Gastroesophageal sphincter (tissue), 4 donors: ENCODE measurements at places on chromosomes 1 and 21. TPM values are rescaled to one million over a fixed set of nuclear protein-coding genes. Genes with fewer than 3 reads are reported as not detected.

CD52 gene
- 2.2 TPM for total RNA-seq

GRCh38 chr1:234848972-234849649, 239.1 kb upstream of the IRF2BP2 start:
- ATAC-seq = no peak

- ATAC-seq = no peak
Measured at GRCh38 chr1:18927654-18928272, 25.4 kb upstream of the ALDH4A1 start.

DNA sequence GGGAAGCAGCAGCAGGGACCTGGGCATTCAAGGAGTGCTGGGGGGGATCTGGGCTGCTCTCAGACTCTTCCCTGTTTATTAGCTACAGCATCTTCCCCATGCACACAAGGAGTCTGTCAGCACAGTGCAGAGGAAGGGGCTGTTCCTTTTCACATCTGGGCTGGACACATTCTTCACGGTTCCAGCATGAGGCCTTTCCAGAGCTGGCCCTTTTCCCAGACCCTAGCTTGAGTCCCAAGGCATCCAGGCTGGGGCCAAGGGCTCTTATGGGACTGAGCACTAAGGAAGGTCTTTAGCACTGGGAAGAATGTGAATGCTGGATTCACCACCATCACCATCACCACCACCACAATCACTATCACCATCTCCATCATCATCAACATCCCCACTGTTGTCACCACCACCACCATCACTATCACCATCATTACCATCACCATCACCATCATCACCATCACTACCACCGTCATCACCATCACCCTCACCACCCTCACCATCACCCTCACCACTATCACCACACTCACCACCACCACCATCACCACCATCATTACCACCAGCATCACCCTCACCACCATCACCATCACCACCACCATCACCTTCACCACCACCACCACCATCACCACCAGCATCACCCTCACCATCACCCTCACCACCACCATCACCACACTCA, 28.4 kb downstream of the PARK7 start:
- peak; percentile 42 for ATAC-seq

- no peak for ATAC-seq
Measured at GRCh38 chr1:159841749-159842148, 15.1 kb downstream of the SLAMF8 start.

DNA sequence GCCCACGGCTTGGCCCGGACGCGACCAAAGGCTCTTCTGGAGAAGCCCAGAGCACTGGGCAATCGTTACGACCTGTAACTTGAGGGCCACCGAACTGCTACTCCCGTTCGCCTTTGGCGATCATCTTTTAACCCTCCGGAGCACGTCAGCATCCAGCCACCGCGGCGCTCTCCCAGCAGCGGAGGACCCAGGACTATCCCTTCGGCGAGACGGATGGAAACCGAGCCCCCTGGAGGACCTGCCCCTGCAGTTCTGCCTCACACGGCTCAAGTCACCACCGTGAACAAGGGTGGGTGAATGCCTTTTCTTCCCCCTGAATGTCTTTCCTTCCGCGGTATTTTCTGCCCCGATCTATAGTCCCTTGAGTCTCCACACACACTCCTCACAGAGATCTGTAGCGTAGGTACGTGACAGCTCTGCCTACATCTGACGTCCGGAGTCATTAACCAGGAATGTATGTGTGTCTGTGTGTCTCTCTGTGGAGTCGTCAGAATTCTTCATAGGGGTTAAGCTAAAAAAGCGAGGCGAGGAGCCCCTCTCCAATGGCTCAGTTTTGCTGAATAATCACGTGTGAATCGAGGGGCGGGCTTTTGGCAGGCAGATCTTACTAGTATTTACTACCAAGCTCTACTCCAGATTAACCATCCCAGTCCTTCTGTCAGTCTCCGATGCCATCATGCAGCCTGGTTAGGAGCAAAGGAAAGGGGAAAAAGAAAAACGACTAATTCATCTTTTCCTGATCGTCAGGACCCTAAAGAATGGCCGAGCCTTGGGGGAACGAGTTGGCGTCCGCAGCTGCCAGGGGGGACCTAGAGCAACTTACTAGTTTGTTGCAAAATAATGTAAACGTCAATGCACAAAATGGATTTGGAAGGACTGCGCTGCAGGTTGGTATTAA, at the start of gene CDKN2C:
CDKN2C (plus strand) TSS at position 635 of the 898 bp plus-strand sequence; CDS start at position 759, 124 bp downstream.
- peak; percentile 25 for ATAC-seq

DNA sequence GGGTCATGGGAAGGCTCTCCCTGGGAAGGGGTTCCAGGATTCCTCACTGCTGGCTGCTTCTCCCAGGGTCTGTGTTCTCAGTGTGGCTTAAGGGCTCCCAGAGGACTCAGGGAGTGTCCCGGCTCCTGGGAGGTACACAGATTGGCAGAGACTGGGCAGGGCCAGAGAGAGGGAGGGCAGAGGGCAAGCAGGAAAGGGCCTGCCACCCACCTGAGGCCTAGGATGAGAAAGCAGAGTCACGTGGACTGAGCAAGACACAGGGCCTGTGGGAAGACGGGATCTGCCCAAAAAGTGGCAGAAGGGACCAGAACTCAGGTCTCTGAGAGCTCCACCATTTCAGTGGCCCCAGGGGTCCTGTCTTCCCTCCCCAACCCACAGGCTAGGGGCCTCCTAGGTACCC, 871 bp downstream of the SLFNL1 start:
- no peak for ATAC-seq

GRCh38 chr21:45846373-45847160, 135.0 kb upstream of the COL6A1 start:
- peak; percentile 67 for ATAC-seq

GRCh38 chr21:40164905-40165772, 297.9 kb downstream of the PCP4 start:
- no peak for ATAC-seq
